ENCODE measurements at places on chromosomes 12 and 14. TPM values are rescaled to one million over a fixed set of nuclear protein-coding genes. Genes with fewer than 3 reads are reported as not detected.

The PAH gene
- total RNA-seq = not detected

The SERPINA3 gene
- total RNA-seq = 0.89 TPM

The NINJ2 gene
- total RNA-seq = 5.2 TPM

The BDKRB1 gene
- 5.5 TPM for total RNA-seq

The LGR5 gene
- not detected for total RNA-seq

The TPH2 gene
- not detected for total RNA-seq

The OR4N2 gene
- not detected for total RNA-seq

DNA sequence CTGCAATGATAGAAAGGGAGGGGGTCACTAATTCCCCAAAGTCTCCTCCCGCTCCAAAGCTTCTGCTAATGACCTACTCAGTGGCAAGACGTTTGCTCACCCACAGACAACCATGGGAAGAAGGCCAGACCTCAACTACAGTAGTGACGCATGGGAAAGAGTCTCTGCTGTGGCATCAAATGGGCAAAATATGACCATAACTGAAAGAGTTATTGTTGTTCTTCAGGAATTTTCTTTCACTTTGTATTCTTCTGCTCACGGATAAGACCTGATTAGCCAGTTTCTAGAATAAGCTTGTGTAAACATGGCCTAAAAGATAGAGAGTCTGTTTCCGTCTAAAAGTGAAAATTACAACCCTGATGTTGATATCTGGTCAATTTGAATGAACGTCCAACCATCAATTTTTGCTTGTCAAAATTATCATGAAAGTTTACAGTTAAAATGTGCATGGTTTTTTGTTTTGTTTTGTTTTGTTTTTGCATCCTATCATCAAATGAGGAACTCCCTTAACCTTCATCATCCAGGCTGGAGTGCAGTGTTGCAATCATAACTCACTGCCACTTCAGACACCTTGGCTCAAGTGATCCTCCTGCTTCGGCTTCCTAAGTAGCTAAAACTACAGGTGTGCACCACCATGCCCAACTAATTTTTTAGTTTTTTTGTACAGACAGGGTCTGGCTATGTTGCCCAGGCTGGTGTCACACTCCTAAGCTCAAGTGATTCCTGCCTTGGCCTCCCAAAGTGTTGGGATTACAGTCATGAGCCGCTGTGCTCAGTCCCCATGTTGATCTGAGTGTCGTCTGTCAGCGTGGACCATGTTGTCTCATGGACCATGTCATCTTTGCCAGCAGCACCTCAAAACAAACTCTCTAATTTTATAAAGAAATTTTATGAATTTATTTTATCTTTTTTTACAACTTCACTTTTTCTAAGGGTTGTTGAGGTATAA lies 7.0 kb downstream of the KRT6B start:
- peak; percentile 30 for DNase-seq
- no peaks in the 10 kb centered on the region for H3K36me3 ChIP-seq
- no peak overlapping the region for H3K27ac ChIP-seq
- 0 out of 2 replicates have a peak, but pooled peaks cover 9% of the 10 kb centered on the region for H3K27me3 ChIP-seq

DNA sequence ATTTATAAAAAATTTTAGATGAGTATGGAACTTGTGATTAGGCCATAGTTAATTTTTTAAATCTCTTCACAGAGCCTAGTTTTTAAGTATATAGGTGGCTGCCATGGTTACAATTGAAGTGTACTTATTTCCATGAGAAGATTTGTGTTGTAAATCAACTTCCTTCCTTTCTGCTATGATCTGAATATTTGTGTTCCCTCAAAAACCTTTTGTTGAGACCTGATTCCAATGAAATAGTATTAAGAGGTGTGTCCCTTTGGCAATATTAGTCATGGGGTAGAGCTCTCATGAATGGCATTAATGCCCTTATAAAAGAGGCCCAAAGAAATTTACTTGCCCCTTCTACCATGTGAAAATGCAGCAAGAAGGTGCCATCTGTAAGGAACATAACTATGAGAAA lies 28.8 kb downstream of the ETNK1 start:
- H3K4me3 ChIP-seq = no peak overlapping the region
- no peak for DNase-seq
- H3K27me3 ChIP-seq = no peaks in the 10 kb centered on the region
- peaks cover 30% of the 10 kb centered on the region for H3K4me1 ChIP-seq
- no peaks in the 10 kb centered on the region for H3K36me3 ChIP-seq
- no peak overlapping the region for H3K27ac ChIP-seq

GRCh38 chr14:72880164-72880563 lies 13.7 kb downstream of the DPF3 start:
- H3K27ac ChIP-seq = no peak overlapping the region
- H3K36me3 ChIP-seq = 0 out of 2 replicates have a peak, but pooled peaks cover 4% of the 10 kb centered on the region
- no peak overlapping the region for H3K4me3 ChIP-seq
- H3K27me3 ChIP-seq = no peaks in the 10 kb centered on the region

GRCh38 chr14:95679998-95680735 lies 6.1 kb upstream of the TCL1B start:
- H3K27ac ChIP-seq = no peak overlapping the region
- DNase-seq = no peak
- H3K4me1 ChIP-seq = no peaks in the 10 kb centered on the region
- no peak overlapping the region for H3K4me3 ChIP-seq

DNA sequence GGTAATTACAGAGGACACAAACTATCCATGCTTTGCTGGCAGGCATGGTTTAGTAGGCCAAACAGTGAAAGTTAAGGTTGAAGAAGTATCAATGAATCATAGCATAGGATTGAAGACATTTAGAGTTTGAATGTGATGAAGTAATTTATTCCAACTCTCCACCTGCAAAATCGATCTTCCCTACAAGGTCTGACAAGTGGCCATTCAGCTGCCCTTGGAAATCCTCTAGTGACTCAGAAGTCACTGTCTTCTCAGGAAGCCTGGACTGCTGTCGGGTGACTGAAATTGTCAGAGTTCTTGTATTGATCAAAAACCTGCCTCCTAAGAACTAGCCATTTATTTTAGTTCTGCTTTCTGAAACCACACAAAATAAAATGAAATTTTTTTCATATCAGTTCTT lies 17.7 kb upstream of the STXBP6 start:
- no peaks in the 10 kb centered on the region for H3K36me3 ChIP-seq
- no peaks in the 10 kb centered on the region for H3K4me1 ChIP-seq
- no peak overlapping the region for H3K4me3 ChIP-seq
- DNase-seq = no peak
- no peaks in the 10 kb centered on the region for H3K27me3 ChIP-seq

- H3K27me3 ChIP-seq = no peaks in the 10 kb centered on the region
- H3K27ac ChIP-seq = no peak overlapping the region
- peaks cover 9% of the 10 kb centered on the region for H3K4me1 ChIP-seq
These were observed 21.1 kb downstream of the TCTN1 start for GRCh38 chr12:110635055-110635454.

DNA sequence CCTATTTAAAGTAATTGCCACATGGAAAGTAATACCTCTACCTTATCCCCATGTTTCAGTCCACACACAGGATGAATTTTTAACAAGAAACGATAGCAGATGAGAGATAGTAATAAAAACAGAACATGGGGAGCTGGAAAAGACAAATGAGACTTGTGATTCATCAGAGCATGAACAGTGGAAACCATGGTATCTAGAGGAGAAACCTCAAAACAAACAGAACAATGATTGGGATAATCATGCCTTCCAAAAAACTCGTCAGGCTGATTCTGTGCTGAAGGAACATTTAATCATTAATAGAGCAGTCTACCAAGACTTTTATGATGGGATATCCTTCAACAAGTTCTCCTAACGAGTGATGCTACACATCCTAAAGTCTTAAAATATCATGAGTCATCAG lies 1390.7 kb downstream of the FSCB start:
- H3K36me3 ChIP-seq = no peaks in the 10 kb centered on the region
- no peak overlapping the region for H3K4me3 ChIP-seq
- DNase-seq = no peak
- no peak overlapping the region for H3K27ac ChIP-seq

DNA sequence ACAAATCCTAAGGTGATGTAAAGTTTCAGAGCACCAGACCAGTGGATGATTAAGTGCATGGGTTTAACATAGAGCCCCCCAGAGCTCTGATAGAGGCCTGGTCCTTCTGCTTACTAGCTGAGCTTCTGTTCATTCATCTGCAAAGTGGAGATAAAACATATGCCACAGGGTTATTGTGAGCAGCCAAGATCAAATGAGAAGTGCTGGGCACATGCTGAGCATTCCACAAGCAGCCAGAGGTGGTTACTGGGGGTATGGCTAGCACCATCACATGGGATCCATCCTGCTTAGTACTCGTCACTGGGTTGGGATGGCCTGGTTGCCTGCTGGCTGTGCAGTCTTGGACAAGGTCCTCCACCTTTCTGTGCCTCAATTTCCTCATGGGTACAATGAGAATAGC lies 18.0 kb upstream of the SMUG1 start:
- no peaks in the 10 kb centered on the region for H3K36me3 ChIP-seq
- no peaks in the 10 kb centered on the region for H3K4me1 ChIP-seq
- no peak overlapping the region for H3K4me3 ChIP-seq
- no peaks in the 10 kb centered on the region for H3K27me3 ChIP-seq

DNA sequence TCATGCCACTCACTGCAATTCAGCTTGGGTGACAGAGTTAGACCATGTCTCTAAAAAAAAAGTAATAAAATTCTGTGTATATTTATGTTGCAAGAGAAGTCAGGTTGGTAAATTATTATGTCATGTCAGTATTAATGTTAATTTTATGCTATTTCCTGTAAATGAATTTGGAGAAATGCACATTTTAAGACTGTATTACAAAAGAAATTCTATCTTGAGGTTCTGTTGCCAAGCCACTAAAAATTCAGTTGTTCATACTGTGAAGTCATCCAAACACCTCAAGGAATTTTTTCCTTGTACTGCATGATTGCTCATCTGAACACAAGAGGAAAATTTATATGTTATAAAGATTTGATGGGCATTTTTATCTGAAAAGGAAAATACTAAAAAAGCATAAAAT lies 23.3 kb upstream of the HMGA2 start:
- peaks cover 13% of the 10 kb centered on the region for H3K4me1 ChIP-seq
- H3K27me3 ChIP-seq = no peaks in the 10 kb centered on the region
- no peak overlapping the region for H3K4me3 ChIP-seq
- DNase-seq = peak; percentile 77
- no peak overlapping the region for H3K27ac ChIP-seq
- H3K36me3 ChIP-seq = no peaks in the 10 kb centered on the region

- H3K36me3 ChIP-seq = no peaks in the 10 kb centered on the region
- no peak overlapping the region for H3K27ac ChIP-seq
- DNase-seq = no peak
- H3K4me1 ChIP-seq = no peaks in the 10 kb centered on the region
These were observed 76.1 kb downstream of the TTC7B start for GRCh38 chr14:90740081-90740480.

DNA sequence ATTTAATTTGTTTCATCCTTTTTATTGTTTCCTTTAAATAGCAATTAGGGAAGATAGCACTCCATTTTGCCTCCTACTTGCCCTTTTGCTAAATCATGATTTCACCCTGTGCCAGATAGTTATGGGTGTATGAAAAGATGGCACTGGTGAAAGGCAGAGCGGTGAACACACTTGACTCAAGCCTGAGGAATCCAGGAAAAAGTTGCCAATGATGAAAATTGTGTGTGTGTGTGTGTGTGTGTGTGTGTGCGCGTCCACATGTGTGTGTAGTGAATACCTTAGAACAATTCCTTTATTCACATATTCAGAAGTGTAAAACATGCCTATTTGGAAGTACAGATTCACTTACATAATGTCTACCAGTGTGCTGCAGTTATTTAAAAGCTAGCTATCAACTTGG lies 123.8 kb downstream of the PTCSC3 start:
- 0 out of 2 replicates have a peak, but pooled peaks cover 4% of the 10 kb centered on the region for H3K27me3 ChIP-seq
- no peak for DNase-seq
- H3K4me3 ChIP-seq = no peak overlapping the region
- no peak overlapping the region for H3K27ac ChIP-seq
- no peaks in the 10 kb centered on the region for H3K36me3 ChIP-seq

DNA sequence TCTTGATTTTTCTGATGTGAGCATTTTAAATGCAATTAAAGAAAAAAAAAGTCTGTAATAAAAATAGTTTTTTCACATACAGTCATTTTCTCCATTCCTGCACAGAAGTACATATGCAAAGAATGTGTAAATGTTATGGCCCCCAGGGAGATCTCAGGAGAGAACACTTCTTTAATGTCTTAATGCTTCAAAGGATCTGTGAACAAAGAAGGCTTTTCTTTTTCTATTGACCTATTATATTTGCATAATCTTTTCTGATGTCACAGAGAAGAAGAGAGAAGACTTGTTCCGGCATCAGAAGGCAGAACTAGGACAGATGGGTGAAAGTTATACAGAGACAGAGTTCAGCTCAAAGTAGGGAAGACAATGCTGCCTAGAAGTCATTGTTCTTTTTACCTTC lies 413.5 kb upstream of the STXBP6 start:
- no peak for DNase-seq
- no peak overlapping the region for H3K4me3 ChIP-seq
- no peaks in the 10 kb centered on the region for H3K27me3 ChIP-seq
- no peaks in the 10 kb centered on the region for H3K36me3 ChIP-seq
- H3K27ac ChIP-seq = no peak overlapping the region

DNA sequence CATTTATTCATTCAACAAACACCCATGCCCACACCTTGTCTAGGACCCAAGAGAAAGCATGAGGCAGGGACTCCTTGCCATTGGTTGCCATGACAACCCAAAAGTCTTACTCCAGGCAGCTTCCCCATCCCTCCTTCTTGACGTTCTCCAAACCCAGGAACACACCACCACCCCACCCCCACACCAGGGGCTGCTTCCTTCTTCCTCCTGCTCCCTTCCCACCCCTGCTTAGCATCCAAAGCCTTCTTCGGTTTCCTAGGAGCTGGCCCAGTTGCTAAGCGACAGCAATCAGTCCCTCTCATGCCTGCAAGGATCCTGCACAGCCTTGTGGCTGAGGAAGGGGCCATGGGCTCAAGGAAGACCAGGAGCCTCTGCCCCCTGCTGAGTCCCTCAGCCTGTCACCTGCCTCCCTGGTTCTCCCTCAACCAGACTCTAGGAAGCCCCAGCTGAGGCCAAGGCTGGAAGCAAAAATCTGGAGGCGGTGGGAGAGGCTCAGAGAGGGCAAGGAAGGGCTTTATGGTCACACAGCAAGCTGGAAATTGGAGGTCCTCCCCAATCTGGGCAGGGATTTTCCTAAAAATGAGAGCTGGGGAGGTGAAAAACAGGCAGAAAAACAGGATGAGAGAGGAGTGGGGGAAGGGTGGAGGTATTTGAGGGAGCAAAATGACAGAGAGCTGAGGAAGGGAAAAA lies 15.4 kb downstream of the RASAL1 start:
- H3K36me3 ChIP-seq = no peaks in the 10 kb centered on the region
- H3K4me3 ChIP-seq = no peak overlapping the region
- no peak overlapping the region for H3K27ac ChIP-seq

DNA sequence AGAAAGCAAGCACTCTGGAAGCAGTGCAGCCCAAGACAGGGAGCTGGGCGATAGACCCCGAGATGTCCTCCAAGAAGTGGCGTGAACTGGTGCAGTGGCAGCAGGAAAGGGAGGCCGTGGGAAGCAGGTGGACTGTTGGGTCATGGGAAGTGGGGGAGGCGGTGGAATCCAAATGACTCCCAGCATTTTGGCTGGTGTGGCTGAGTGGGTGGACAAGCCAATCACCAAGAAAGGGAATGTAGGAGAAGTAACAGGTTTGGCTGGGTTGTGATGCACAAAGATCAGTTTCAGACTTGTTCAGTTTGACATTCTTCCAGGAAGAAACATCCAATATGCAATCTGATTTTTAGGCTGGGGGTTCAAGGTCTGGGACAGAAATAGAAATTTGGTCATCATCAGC lies 46.0 kb upstream of the KTN1 start:
- H3K4me3 ChIP-seq = no peak overlapping the region
- no peaks in the 10 kb centered on the region for H3K4me1 ChIP-seq
- H3K27me3 ChIP-seq = no peaks in the 10 kb centered on the region
- no peak for DNase-seq
- no peaks in the 10 kb centered on the region for H3K36me3 ChIP-seq
